Hepatic stellate cell (primary cell): ENCODE measurements at places on chromosomes 2 and 18.

- no peak for DNase-seq
Observed at GRCh38 chr2:26273501-26273900, 28.8 kb downstream of the HADHB start.

DNA sequence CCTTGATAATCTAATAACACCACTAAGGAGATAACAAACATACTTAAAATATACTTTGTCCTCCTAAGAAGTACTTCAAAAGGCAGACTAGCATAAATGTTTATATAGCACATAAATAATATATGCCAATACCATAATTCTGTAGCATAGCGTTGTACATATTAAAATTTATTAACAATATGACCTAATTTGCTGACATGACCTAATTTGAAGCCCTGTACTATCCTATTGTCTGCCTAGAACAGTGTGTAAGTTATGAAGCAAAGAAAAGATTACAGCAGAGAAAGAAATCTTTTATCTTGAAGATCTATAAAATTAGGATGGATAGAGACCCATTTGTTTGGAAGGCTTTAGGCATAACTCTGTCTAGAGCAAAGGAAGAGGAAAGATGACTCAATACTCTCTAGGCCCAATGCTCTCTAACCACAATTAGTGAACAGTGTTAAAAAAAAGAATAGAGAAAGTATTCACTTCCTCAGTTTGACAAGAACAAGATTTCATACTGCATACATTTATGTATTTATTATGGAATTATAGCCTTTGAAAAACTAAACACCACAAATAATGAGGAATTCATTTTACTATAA is 231.3 kb downstream of the ZRANB3 start:
- DNase-seq = peak; percentile 5

- DNase-seq = no peak
Observed at GRCh38 chr2:75790814-75791467, 80.2 kb upstream of the GCFC2 start.

GRCh38 chr2:109447251-109447661 is 166.5 kb downstream of the SEPTIN10 start:
- peak; percentile 24 for DNase-seq

DNA sequence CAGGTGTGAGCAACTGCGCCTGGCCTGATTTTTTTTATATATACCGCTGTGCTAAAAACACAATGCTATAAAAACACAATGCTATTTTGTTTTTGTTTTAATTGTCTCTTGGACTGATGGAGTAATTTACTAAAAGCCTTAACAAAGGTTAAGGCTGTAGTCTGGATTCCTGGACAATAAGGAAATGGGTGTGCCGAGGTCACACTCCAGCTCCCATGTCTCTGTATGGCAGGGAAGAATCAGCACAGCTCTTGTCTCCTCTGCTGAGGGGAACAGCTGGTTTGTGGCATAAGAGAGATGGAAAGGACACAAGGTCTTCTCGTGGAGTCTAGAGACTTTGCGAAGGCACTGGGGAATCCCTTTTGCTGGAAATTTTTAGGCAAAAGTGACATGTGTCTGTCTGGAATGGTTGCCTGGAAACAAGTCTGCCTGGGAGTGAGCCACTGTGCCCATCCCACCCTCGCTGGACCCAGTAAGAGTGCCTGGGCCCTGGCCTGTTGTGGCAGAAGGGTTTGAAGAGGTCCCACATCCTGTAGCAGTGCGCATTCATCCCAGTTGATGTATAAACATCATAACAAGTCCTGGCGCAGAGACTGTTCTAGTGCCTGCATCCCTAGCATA is 73.1 kb downstream of the MAPK4 start:
- no peak for DNase-seq

DNA sequence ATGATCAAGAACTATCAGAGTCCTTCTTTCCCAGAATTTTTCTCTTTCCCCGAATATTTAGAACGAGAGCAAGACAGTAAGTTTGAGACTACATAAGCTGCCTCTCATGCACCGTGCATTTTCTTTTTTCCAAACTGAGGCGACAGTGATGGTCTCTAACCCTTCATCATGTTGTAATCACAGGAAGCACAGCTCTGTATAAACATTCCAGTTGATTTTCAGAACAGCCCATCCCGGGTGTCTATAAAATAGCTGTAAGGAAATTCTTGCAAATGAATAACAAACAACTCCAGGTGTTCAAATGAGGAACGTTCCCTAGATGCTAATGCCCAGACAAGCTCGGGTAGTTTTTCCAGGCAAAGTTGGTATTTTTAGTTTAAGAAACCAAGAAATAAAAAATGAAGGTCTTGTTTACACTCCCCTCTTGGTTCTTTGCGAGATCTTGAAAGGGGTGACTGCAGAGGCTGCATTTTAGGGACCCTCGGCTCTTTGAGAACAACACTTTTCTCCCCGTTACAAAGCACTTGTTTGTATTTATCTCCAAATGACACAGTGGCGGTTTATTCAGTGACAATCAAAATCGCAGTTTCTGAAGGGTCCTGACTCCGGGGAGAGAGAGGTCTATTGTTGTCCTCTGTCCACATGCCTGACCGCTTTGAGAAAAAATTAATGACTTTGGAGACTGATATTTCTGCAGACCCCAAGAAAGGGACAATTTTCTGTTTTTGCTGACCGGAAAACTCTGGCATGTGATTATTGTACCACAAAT is 101.1 kb upstream of the NCK2 start:
- no peak for DNase-seq

GRCh38 chr2:240966457-240966905 is 31.9 kb upstream of the SNED1 start:
- DNase-seq = no peak

- peak; percentile 81 for DNase-seq
Observed at GRCh38 chr18:59123588-59124369, 15.9 kb upstream of the SEC11C start.

- DNase-seq = peak; percentile 23
Observed at GRCh38 chr2:98917031-98917471, 19.0 kb downstream of the CRACDL start.

DNA sequence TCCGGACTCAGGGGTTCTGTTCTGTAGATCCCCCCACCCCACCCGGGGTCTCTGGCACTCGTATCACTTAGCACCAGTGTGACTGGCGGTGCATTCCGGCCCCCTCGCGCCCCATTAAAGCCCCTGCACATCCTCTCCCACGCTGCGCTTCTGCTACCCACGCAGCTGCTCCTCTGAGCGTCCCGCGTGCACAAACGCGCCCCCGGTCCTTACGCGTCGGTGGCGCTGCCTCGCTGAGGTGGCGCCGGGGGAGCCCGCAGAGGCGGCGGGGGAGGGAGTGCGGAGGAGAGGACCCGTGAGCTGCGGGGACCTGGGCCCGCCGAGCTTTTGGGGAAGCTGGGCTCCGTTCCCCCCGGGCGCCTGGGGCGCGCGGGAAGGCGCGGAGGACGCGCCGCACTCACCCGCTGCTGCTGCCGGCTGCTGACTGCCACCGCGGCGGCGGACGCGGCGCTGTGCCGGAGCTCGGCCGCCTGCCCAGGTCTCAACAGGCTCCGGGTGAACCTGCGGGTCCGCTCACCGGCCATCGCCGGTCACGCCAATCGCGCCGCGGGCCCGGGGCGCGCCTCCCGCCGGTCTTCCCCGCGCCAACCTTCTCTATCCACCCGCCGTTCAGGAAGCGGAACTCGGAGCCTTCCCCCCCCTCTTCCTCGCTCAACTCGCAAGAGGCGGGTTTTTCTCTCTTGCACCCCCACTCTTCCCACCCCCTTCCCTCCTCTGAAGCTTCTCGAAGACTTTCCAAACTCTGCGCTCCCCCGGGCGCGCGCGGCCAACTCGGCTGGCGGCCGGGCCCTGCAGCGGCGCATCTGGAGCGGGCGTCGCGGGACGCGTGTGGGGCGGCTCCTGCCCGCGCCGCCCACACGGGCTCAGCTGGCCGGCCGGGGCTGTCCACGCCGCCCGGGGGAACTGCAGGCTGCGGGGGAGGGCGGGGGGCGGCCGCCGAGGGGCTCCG is at the start of gene DOCK10:
Gene DOCK10, minus strand, starts transcription at position 618 of the 949 bp plus-strand sequence. Its CDS starts 94 bp downstream, at position 524.
- DNase-seq = peak; percentile 52

DNA sequence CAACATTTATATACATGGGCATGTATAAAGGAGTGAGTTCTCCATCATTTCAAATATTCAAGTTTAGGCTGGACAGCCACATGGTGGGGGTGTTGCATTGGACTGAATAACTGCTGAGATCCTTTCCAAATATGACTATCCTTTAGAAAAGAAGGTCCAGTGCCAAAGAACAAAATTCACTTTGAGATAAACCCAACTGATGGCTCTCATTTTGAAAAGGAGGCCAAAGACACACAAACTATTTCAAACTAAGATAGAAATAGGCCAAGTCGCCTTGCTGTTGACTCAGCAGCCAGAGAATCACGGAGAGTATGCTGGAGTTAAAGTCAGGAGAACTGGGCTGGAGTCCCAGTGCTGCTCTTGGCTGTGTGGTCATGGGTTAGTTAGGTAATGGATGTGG is 204.5 kb upstream of the LRATD1 start:
- DNase-seq = no peak

DNA sequence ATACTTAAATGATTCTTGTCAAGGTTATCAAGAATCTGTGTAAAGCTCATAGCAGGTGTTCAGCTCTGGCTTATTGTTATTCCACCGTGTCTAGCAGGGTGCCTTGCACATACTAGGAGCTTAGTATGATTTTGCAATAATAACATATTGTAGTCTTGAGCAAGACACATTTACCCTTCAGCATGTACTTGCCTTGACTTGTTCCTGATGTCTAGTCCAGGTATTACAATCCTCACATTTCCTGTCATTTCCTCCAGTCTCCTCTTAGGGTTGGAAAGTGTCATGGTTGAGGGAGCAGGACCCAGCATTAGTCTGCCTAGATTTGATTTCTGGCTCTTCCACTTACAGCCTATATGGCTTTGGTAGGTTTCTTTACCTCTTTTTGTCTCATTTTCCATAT is 246.1 kb downstream of the RAD51AP2 start:
- DNase-seq = no peak

- no peak for DNase-seq
Observed at GRCh38 chr2:181678861-181679543, 1.3 kb downstream of the NEUROD1 start.

DNA sequence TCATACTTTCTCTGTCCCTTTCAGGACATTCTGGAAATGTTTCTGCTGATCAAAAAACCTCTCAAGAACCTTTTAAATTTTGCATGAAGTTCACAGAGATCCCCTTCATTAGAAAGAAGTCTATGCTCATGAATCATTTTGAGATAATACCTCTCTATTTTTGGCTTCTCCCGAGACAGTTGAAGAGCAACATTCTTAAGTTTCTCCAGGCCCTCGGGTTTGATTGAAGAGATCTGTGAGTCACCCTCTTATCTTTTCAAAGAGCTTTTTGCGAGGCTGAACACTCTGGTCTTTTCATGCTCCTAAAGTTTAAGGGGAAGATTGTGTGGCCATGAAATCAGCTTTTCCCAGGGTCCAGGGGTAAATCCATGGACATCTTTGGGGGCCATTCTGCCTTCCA is 354.2 kb downstream of the FBXO15 start:
- no peak for DNase-seq

DNA sequence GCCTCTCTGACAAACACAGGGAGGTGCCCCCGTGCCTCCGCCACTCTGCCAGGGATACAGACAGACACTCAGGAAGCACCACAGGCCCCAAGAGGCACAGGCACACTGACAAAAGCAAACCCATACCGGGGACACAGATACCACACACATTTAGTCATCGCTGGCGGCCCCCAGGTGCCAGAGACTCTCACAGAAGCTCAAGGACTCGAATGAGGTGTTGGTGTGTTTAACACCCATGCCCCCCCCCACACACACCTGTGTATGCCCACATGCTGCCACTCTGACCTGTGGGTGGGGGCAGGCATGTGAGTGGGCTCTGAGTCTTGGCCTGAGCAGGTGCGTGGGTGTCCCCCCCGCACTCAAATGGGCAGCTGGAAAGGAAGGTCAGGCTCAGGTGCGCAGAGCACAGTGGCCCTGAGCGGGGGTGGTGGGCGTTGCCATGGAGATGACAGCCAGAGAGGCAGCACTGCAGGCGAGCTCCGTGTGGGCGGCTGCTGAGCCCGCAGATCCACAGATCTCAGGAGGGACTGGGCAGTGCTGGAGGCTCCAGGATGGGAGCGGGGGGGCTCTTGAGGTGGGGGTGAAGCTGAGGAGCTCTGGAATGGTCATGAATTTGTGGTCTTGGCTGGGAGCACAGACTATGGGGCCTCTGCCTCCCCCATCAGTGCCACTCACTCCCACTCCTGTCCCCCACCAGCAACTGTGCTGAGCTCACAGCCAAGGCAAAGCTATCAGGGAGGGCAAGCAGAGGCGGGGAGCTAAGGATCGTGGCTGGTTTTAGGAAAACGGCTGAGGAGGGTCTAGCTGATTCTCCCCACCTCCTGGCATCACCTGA is 73.9 kb upstream of the TAF1B start:
- DNase-seq = no peak

- DNase-seq = peak; percentile 19
Observed at GRCh38 chr2:48249025-48249424, 280.9 kb upstream of the STON1 start.

DNA sequence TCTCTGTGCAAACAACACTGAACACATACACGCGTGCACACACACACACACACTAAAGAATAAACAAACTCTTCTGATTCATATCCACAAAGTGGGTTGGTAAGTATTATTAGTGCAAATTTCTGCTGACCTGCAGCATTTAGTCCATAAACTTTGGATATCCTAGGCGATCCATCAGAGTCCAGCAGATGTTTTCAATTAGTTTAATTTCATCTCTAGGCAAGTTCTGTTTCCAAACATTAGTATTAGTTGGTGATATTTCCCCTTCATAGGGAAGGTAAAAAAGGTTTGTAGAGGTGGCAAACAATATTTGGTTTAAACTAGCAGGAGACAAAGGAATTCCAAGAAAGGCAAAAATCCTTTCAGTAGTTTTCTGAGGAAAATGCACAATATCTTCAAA is 5.7 kb downstream of the DSEL start:
- no peak for DNase-seq

DNA sequence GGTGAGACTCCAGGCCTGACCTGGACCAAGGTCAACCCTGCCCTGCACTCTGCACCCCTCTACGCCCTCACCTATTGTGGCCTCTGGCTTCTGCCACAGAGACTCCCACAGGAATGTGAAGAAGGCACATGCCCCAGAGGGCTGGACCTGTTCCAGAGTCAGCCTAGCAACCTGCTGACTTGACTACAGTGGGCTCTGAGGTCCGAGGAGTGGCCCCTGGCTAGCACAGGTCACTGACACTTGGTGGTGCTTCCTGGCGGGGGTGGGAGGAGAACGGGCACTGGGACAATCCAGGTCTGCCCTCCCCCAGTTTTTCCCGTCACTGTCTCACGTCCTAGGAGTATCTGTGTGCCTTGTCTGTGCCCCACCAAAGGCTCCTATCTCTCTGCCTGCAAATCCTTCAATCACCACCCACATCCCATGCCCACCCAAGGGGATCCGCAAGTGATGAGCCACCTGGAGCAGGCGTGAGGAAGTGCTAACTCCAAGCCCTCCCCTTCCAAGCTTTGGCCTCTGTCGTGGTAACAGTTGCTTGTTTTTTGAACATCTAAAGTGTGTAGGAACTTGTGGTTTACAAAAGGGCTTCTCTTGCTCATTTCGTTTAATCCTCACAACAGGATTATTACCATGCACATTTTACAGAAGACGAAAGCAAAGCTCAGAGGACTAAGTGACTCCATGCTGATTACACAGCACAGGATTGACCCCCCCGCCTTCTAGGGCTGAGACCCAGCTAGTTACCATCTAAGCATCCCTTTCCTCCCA is 86.2 kb downstream of the MCFD2 start:
- no peak for DNase-seq
